ENCODE measurements at places on chromosomes 16 and 17.
A peak's percentile ranks its signal among the peaks of the same experiment; 100 is the strongest.

DNA sequence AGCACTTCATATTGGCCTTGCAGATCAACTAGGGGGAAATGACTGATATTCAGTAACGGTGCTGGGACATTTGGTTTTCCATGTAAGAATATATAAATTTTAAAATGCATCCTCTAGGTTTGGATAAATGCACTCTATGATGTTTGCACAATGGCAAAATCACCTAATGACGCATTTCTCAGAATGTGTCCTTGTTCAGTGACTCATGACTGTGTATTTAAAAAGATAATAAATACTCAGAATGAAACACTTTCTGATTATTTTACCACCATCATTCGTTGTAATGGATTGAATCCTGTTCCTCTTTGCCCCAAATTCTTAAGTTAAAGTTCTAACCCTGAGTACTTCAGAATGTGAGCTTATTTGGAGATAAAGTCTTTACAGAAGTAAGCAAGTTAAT is 17.2 kb upstream of the ADGRG1 start:
- peaks cover 43% of the 10 kb centered on the region for H3K4me1 ChIP-seq
- no peaks in the 10 kb centered on the region for H3K27me3 ChIP-seq
- no peaks in the 10 kb centered on the region for H3K36me3 ChIP-seq
- H3K27ac ChIP-seq, result no peak overlapping the region
- no peak for DNase-seq
- H3K4me3 ChIP-seq, result no peak overlapping the region

DNA sequence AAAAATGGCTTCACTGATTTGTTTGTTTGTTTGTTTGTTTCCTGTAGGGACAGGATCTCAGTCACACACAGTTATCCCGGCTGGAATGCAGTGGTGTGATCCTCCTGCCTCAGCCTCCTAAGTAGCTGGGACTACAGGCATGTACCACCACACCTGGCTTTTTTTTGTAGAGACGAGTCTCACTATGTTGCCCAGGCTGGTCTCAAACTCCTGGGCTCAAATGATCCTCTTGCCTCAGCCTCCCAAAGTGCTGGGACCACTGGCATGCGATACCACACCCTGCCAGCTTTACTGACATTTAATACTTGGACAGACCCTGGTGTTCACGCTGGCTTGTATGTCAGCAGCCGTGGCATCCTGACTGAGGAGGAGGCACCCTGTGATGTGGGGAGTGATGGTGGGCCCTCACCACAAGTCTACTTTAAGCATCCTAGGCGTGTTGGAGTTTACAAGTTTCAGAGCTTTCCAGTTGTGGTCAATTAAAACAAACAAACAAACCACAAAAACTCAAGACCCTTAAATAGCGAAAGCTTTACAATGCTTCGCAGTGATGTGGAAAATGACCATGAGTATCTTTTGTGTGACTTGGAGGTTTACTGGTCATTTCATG is 5.1 kb downstream of the ABCA3 start:
- H3K4me3 ChIP-seq, result no peak overlapping the region
- H3K4me1 ChIP-seq, result peaks cover 6% of the 10 kb centered on the region
- DNase-seq, result no peak
- no peaks in the 10 kb centered on the region for H3K36me3 ChIP-seq
- no peaks in the 10 kb centered on the region for H3K27me3 ChIP-seq
- H3K27ac ChIP-seq, result no peak overlapping the region

DNA sequence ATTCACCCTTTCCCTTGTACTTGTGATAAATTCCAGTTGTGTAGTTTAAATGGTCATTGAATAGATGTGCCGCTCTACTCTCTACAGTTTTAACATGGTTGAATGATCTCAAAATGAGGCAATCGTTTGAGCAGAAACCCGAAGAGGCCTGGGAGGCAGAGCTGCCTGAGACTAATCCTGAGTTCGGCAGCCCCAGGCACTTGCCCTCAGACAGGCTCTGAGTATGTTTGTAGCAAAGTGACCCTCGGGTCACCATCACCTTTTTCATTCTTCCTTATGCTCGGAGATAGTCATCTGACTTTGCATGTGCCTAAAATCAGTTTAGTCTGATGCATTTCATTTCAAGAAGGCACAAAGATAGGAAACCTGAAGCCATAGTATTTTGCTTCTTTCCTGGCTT is 184.0 kb upstream of the RBFOX1 start:
- H3K4me1 ChIP-seq, result no peaks in the 10 kb centered on the region
- no peak for DNase-seq
- H3K27ac ChIP-seq, result no peak overlapping the region
- no peaks in the 10 kb centered on the region for H3K27me3 ChIP-seq
- H3K36me3 ChIP-seq, result no peaks in the 10 kb centered on the region

DNA sequence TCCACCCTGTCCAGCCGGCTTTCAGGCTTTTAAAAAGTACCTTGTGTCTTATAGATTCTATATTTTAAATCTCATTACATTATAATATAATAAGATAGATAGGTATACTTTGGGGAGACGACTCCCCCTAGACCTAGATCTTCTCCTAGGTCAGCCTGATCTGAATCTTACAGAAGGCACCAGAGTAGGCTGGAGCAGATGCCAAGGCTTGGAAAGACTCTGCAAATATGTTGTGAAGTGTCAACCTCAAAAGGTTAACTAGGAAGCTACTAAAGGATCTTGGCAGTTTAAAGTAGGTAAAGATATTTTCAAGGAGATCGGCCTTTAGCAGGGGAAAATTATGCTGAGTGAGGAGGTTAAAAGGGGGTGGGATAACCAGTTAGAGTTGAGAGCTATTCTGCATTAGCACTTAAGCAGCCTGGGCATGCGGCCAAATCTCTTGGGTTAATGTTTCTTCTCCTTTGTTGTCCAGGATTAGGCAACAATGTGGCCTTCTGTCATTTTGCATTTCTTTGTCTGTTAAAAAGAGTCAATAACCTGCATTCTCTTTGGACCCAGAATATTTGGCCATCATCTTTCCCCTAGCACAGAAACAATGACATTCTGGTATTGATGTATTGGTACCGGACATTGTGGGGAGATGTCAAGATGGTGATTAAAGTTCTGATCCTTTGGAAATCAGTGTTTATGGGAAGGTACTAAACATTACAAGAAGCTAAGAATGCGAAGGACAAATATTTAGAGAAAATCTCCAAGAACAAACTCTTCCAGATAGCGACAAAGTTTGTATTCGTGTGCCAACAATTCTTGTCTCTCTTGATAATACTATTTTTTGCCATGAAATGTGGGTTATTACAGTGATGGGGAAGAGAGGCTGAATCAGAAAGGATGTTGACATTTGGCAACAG is 51.2 kb upstream of the DHX40 start:
- H3K27me3 ChIP-seq, result no peaks in the 10 kb centered on the region
- no peaks in the 10 kb centered on the region for H3K36me3 ChIP-seq
- no peak overlapping the region for H3K27ac ChIP-seq
- no peak overlapping the region for H3K4me3 ChIP-seq

DNA sequence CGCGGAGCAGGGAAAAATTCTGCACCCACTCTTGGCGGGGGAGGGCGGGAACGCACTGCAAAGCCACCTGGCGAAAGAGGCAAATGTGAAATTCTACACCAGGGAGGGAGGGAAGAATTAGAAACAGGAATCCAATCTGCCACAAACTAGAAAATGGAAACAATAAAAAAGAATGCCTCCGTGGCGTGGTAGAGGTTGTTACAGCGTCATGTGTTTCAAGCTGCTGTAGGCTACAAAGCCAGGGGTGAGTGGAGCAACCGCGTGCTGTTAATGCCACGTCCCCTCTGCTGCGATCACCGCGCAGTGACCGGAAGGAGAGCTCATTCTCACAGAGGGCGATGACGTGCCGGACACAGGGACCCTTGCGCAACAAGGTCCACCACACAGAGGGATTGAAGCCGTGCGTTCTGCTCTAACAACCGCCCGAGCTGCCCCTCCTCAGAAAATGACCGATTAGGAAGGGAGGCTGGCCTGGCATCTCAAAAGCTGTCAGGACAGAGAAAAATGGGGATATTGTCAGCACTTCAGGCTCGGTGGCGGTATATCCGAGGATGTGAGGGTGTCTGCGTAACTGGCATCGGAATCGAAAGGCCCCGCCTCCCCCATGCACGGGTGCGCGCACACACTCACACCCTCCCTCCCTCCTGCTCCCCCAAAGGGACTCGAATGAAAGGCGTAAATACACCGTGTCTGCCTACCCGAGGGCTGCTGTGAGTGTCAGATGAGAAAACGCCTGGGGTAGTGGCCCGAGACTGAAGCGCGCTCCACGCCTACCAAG is 70.8 kb upstream of the TNRC6C start:
- peak; percentile 86 for DNase-seq
- peak overlapping the region; percentile 92 for H3K27ac ChIP-seq
- H3K4me3 ChIP-seq, result peak overlapping the region; percentile 80
- H3K27me3 ChIP-seq, result no peaks in the 10 kb centered on the region
- no peaks in the 10 kb centered on the region for H3K36me3 ChIP-seq
- H3K4me1 ChIP-seq, result peaks cover 31% of the 10 kb centered on the region

All from naive thymus-derived CD4-positive, alpha-beta T cell (primary cell).